Mesangial cell (primary cell): ENCODE measurements at places on chromosomes 11 and 22. TPM values are rescaled to one million over a fixed set of nuclear protein-coding genes. Genes with fewer than 3 reads are reported as not detected.

The IL17REL gene
- 0.25 TPM in 1 of 2 replicates, not detected in the other for total RNA-seq

The MS4A1 gene
- not detected in 2 replicates for total RNA-seq

The CYTH4 gene
- total RNA-seq: 0.65 TPM in 1 of 2 replicates, not detected in the other

The APOBEC3C gene
- 19.2 and 22.6 TPM in 2 replicates for total RNA-seq
